ENCODE measurements at places on chromosomes 3 and 15.

DNA sequence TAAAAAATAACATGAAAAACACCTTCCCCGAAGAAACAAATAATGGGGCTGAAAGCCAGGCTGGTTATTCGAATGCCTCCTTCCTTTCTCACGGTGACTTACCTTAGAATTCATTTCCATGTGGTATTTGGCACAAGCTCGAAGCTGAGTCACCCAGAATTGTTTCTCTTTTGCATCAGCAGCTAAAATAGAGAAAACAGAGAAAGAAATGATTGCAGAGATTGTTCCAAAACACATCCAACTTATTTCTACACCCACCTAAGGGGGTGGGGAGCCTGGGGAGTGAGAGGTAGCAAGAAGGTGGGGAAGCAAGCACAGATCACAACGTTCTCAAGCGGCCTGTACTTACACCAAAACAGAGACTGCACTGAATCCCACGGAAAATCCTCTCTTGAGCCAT, 104.7 kb downstream of the OSBPL10 start:
- no peak for DNase-seq

DNA sequence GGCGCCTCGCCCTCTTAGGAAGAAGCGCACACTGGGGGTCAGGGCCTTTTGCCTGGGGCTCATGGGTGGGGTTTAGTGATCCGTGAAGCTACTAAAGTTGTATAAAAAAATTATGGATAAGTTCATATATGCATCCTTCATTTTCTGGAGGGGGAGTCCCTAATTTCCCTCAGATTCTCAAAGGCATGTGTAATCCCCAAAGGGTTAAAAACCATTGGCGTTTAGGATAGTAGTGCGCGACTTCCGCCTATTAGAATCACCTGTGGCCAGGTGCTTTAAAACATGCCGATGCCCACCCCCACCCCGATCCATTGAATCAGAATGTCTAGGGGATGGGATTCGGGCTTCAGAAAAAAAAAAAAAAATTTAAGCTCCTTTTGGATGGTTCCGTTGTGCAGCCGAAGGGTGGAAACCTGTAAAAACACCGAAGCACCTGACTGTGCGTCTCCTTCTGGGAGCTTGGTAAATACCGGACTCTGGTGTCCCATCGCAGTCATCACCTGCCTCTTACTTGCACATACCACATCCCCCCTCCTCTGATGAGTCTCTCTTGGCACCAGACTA, 570 bp downstream of the APH1B start:
- no peak for DNase-seq

GRCh38 chr3:117079997-117080396, 370.4 kb downstream of the TUSC7 start:
- no peak for DNase-seq

- no peak for DNase-seq
Measured at GRCh38 chr3:9193633-9194195, 55.7 kb downstream of the SRGAP3 start.
